NCI-H524 (cell line): ENCODE measurements at places on chromosomes 5 and 9.

DNA sequence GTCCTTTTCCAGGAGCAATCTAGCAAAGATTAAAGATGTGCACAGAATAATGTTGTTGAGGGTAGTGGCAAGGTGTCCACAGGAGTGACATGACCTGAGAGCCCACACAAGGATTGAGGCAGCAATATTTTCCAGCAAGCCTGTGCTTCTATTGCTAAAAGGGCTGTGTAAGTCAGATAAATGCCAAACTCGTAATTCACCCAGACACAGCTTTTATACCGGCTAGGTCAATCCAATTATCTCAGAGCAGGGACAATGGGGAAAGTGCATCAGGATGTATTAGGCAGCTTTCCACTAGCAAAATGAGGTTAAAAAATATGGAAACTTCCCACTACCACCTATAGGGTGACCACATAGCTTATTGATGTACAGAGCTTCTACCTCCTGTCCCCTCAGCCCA, 34.8 kb upstream of the RAB3C start:
- no peak for DNase-seq

DNA sequence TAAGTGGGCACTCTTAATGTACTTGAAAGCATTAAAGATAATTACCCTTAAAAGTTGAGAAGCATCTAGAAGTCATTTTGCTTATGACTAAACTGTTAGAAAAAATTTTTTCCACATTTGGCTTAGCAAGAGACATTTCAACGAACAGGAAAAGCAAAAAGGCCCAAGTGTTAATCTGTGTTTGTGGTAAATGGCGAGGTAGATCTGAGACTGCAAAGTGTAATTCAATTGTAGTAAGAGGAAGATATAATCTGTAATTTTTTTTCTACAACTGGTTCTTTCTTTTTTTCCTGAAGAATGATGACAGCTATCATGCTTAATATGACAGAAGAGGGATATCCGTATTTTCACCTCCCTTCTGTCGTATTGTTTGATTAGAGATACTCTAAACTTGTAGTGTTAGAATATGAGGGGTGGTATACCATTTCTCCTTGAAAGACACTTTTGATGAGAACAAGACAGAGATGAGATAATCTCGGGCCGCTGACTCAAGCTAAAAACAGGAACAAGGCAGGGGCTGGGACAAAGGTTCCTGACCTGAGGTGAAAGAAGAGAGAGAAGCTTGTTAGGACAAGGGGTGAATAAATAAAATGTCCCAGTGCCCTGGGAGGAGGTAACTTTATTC, 459.3 kb upstream of the ZNF608 start:
- no peak for DNase-seq

DNA sequence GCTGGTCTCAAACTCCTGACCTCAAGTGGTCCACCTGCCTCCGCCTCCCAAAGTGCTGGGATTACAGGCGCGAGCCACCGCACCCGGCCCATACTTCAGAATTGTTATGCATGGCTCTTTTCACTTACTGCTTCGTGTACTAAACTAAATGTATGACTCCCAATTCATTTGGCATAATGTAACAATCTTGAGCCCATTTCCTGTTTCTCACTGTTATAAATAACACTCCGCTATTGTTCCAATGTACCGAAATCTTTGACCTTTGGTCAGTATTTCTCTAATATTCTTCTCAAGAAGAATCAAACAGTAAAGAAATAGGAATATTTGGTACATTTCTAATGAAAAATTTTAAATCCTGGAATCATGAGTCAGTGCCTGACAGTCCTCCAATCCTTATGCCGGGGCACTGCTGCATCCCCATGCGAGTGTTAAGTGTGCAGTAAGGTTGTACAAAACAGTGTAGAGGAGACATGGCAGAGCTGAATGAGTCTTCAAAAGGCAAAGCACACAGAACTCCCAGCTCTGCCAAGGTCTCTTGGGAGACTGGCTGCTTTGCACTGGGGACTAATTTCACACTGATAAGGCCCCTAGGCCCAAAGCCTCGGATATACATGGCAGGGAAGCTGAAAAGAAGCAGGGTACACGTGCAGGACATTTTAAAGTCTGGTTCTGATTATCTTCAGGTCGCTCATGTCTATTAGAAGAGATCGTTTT, 58.4 kb downstream of the HABP4 start:
- no peak for DNase-seq

DNA sequence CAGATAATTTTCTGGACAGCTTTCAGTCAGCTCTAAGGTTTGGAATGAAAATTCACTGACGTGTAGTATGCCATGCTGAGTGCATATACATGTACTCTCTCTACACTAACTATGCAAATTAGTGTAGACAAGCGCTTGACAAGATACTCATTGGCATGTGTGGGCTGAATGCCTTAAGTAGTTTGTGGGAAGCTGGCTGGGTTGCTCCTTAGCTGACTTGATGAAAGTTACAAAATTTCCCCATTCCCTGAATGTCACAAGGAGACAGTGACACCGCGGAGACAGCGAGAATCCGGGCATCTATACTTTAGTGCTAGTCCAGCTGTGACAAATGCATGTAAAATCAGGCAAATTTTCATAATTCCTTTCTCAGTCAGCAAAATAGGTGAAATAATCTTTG, 51.6 kb upstream of the C5orf46 start:
- no peak for DNase-seq

DNA sequence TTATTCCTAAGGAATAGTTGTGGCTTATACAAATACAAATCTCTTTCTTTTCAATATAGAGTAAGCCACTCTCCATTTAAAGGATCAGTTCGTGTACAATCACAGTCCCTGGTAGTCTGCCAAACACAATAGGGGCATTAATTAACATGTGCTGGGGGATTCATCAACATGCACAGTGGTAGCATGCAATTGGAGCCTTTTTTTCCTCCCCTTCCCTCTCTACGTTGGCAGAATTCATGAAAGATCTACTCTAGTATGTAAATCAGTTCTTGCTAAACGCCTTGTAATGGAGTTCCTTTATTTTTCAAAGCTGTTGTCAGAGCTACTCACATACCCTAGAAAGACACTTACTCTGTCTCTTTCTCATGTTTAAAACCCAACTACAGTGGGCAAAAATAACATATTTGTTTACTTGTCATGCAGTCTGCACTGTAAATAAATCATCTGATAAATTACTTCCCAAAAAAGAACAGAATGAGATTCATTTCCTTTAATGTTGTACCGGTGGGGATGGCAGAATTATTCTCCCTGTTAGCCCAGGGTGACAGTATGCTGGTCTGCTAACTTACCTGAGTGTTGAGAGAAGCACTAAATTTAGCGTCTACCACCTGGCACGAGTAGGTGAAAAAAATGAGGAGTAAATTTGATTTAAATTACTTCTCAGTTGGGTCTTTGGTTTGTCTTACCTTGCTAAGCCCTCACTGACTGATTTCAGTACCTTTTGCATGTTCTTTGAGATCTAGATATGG, 341.5 kb upstream of the CCNH start:
- DNase-seq: no peak

GRCh38 chr5:65508978-65509377, 27.3 kb upstream of the ADAMTS6 start:
- DNase-seq: no peak

DNA sequence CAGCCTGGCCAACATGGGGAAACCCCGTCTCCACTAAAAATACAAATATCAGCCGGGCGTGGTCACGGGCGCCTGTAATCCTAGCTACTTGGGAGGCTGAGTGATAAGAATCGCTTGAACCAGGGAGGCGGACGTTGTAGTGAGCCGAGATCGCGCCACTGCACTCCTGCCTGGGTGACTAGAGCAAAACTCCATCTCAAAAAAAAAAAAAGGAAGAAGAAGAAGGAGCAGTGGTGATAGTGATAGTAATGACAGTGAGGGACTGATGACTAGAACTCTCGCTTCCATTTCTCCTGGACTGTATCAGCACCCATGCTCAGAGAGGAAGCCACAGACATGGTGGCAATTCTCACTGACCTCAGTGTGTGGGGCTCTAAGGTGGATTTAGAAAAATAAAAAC, 52.6 kb upstream of the CLINT1 start:
- no peak for DNase-seq

DNA sequence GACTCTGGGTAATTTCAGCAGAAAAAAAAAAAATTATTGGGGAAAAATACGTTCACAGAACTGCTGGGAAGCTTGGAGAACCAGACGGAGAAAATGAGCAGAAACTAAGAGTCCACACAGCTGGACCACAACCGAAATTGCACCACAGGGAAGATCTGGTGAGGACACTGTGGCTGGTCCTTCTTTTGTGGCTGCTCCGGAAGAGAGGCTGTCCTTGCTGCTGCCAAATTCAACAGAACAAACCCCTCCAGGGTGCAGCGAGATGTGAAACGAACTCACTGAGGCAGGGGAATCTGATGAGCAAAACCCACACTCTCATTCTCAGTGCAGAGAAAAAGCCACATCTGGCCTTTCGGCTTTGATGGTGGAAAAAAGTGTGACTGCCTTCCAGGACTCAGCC, 200.0 kb downstream of the ACTL7B start:
- no peak for DNase-seq

GRCh38 chr5:103452089-103452488, 110.5 kb downstream of the NUDT12 start:
- no peak for DNase-seq

DNA sequence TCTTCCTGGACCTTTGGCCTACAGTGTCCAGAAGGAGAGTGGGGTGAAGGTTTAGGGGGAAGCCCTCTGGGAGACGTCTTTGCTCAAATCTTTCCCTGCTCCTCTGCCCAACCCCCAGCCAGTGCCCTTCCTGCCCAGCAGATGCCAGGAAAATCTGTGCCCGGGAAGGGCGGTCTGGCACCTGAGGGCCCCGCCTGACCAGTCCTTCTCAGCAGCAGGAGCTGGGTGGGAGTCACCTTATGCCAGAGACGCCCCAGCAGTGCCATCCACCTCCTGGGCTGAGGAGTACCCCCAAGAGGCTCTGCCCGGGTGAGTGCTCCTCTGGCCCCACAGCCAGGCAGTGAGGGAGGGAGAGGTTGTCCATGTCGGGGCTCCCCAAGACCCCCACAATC, 14.9 kb upstream of the CERCAM start:
- no peak for DNase-seq

GRCh38 chr5:68431601-68432337, 216.2 kb downstream of the PIK3R1 start:
- DNase-seq: no peak

DNA sequence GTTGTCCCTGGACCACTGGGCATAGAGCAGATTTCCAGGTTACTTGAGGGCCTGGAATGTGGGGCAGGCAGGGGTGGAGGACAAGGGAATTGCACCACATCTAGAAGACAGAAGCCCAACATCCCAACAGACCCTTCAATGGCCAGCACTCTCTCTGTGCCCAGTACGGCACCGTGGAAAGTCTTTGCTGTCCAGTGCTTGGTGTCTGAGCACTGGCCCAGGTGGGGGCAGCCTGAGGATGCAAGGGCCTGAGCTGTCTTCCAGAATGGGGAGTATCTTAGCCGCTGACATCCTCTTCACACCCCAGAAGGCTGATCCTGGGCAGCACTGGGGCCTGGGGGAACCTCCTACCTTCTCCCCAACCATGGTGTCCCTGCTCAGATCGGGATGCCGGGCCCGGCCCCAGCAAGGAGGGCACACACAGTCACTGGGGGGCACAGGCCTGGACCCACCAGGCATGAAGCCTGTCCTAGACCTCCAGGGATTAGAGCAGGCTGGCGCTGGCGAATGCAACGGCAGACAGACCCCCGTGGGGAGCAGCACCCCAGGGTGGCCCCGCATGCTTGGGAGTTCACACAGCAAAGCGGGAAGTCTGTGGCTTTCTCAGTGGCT, 40.6 kb upstream of the OLFM1 start:
- DNase-seq: no peak

DNA sequence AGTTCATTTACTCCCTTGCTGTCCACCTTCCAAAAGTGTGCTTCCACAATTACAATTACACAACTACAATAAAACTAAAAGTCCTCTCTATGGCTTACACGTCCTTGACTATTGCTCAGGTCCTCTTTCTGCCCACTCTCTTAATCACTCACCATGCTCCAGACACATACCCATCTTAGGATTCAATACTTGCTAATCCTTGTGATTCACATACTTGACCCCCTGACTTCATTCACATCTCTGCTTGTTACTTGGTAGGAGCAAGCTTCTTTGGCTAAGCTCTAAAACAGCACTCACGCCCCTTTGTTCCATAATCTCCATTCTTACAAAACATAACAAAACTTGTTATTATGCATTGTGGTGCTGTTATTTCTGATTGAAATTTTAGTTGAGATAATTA, 215.8 kb downstream of the EDIL3 start:
- DNase-seq: no peak

- DNase-seq: no peak
Observed at GRCh38 chr9:30597608-30598007, 1786.8 kb upstream of the ACO1 start.

DNA sequence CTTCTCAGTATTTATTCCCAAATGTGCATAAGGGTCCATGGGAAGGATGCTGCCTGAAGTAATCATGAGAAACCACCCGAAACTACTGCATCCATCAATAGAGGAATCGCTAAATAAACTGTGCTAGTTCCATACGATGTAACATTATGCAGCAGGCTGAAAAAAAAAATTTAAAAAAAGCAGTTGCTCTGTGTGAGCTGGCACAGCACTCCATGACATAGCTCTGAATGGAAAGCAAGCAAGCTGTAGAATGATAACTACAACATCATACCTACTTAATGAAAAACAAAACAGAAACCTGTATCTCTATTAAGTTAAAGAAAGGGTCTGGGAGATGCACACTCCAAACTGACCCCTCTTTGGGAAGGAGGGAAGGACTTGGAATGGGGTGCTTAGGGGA, 49.3 kb downstream of the SHB start:
- no peak for DNase-seq

DNA sequence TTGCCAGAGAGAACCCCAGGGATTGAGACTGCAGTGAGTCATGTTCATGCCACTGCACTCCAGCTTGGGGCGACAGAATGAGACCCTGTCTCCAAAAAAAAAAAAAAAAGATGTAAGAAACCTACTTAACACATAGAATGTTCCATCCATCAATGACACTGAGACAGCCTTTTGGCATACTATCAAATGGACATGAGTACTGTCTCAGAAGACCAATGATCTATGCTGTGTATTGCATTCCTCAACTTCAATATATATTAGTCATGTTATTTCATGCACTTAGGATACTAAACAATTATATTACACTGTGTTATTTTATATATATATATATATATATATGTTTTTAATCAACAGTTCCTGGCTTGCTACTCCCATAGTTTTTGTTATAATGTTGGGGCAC, 57.1 kb upstream of the ANKH start:
- no peak for DNase-seq

- peak; percentile 48 for DNase-seq
Observed at GRCh38 chr9:122099271-122099869, 6.3 kb upstream of the TTLL11 start.
